ENCODE measurements at places on chromosomes 16 and 17.

DNA sequence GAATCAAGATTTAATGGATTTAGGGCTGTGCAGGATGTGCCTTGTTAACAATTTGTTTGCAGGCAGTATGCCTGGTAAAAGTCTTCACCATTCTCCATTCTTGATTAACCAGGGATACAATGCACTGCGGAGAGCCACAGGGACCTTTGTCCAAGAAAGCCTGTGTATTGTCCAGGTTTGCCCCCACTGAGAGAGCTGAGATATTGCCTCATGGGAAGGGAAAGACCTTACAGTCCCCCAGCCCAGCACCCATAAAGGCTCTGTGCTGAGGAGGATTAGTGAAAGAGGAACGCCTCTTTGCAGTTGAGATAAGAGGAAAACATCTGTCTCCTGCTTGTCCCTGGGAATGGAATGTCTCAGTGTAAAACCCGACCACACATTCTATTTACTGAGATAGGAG is 2169.6 kb downstream of the TP53TG3F start:
- DNase-seq = no peak

GRCh38 chr16:90008708-90009145 is 10.5 kb downstream of the DBNDD1 start:
- DNase-seq = peak; percentile 54

DNA sequence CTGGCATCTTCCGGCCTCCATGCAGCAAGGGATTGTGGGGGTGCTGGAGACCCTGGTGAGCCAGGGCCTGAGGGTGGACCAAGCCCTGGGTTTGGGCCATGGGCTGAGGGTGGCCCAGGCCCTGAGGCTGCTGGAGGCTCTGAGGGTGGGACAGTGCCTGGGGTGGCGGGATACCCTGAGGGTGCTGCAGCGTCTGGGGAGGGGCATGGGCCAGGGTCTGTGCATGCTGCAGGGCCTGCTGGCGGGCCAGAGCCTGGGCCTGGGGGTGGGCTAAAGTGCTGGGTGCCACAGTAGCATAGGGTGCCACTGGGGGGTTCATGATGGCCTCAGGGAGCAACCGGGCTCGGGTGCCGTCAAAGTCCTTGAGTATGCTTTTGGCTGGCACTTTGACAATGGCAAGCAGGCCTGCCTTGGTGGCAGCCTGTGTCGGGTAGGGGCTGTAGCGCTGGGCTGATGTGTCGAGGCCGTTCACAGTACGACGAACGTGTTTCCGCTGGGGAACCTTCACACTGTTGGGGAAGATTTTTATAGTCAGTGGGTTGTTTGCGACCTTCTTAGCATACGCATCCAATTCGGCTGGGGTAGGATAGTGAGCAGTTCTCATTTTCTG is 15.6 kb downstream of the TRAF4 start:
- no peak for DNase-seq

GRCh38 chr17:1162116-1162855 is 17.5 kb downstream of the ABR start:
- DNase-seq = no peak

GRCh38 chr17:51035431-51035830 is 85.2 kb downstream of the SPAG9 start:
- DNase-seq = no peak
